Trophoblast cell (in vitro differentiated cells and primary cell): ENCODE measurements at places on chromosomes 7 and 10.

DNA sequence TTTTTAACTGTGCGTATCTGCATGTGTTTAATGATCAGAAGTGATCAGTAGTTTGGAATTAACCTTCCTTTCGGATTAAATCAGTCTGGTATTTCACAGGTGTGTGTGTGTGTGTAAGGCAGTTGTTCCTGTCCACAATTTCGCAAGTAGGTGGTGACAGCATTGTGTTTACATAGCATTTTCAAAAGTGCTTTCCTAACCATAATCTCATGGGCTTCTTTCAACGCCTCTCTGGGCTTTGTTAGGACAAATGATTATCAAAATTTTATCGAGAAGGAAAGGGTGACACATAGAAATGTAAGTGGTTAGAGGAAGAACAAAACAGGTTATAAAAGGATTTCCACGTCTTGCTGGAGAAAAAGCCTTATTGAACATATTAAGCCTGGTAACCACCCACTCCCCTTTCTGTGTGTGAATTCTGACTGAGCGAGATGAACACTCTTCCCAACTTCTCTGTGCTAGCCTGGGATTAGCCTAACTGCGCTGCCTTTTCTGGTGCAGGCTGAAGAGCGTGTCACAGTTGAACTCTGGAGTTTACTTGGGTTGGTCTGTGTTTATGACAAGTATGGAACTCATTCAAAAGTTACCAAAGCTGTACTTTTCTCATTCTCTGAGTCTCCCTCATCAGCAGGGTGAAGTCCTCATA is 292.3 kb upstream of the PITRM1 start:
- peaks cover 26% of the 10 kb centered on the region for H3K4me1 ChIP-seq
- no peak overlapping the region for H3K27ac ChIP-seq
- H3K4me3 ChIP-seq, result no peak overlapping the region
- H3K27me3 ChIP-seq, result no peaks in the 10 kb centered on the region

DNA sequence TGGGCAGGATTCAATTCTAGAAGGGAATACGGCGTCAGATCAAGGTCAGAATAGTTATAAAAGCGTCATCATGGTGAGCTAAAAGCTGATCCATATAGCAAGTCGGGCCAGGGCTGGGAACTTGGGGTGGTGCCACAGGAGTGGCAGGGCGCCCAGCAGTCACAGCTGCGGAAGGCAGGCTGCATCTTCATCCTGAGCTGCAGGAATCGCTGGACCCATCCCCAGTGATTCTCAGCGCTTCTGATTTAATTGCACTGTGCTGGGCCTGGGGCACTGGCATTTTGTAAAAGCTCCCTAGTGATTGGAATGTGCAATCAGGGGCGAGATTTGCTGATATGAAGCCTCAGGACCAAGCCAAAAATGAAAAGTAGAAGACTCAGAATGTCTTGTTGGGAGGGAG is 135.3 kb downstream of the CTTNBP2 start:
- no peak overlapping the region for H3K27ac ChIP-seq
- H3K27me3 ChIP-seq, result no peaks in the 10 kb centered on the region
- no peak for DNase-seq
- H3K4me3 ChIP-seq, result no peak overlapping the region
- H3K36me3 ChIP-seq, result peaks cover 16% of the 10 kb centered on the region

- H3K36me3 ChIP-seq, result no peaks in the 10 kb centered on the region
- no peak overlapping the region for H3K4me3 ChIP-seq
- DNase-seq, result no peak
- no peaks in the 10 kb centered on the region for H3K27me3 ChIP-seq
Measured at GRCh38 chr10:99041468-99041867, 194.2 kb downstream of the HPSE2 start.

DNA sequence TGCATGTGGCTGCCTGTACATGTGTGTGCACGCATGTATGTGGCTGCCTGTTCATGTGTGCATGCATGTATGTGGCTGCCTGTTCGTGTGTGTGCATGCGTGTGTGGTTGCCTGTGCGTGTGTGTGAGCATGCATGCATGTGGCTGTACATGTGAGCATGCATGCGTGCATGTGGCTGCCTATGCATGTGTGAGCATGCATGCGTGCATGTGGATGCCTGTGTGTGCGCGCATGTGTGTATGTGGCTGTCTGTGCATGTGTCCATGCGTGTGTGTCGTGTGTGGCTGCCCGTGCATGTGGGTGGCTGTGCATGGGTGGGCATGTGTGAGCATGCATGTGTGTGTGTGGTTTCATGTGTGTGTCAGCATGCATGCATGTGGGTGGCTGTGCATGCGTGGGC is 218.3 kb downstream of the ELFN1 start:
- DNase-seq, result no peak
- H3K4me3 ChIP-seq, result peak overlapping the region; percentile 34
- H3K36me3 ChIP-seq, result peaks cover 10% of the 10 kb centered on the region
- no peak overlapping the region for H3K27ac ChIP-seq
- H3K4me1 ChIP-seq, result peaks cover 12% of the 10 kb centered on the region

GRCh38 chr10:31926765-31927564 is 1.7 kb downstream of the ARHGAP12 start:
- no peaks in the 10 kb centered on the region for H3K27me3 ChIP-seq
- peak overlapping the region; percentile 36 for H3K4me3 ChIP-seq
- no peaks in the 10 kb centered on the region for H3K36me3 ChIP-seq

DNA sequence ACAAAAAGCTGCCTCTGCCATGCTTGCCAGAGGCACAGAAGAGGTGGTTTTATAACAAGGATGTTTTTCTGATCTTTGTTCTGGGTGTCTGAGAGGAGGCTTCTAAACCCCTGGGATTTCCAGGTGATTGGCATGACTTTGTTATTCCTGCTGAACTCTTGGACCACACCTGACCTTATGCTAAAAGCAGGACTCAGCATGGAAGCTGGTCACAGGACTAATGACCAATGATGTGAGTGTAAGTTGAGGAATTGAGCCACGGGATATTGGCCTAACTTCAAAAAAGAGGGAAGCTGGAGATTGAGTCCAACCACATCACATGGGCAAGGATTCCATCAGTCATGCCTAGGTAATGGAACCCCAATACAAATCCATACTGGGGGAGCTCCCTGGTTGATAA is 437.9 kb downstream of the POM121L12 start:
- no peak for DNase-seq
- H3K36me3 ChIP-seq, result no peaks in the 10 kb centered on the region
- no peaks in the 10 kb centered on the region for H3K4me1 ChIP-seq
- H3K4me3 ChIP-seq, result no peak overlapping the region

GRCh38 chr10:10092581-10092980 is 925.1 kb upstream of the CELF2 start:
- H3K4me3 ChIP-seq, result no peak overlapping the region
- no peak for DNase-seq
- H3K4me1 ChIP-seq, result no peaks in the 10 kb centered on the region
- H3K36me3 ChIP-seq, result no peaks in the 10 kb centered on the region
- H3K27me3 ChIP-seq, result no peaks in the 10 kb centered on the region
- H3K27ac ChIP-seq, result no peak overlapping the region

DNA sequence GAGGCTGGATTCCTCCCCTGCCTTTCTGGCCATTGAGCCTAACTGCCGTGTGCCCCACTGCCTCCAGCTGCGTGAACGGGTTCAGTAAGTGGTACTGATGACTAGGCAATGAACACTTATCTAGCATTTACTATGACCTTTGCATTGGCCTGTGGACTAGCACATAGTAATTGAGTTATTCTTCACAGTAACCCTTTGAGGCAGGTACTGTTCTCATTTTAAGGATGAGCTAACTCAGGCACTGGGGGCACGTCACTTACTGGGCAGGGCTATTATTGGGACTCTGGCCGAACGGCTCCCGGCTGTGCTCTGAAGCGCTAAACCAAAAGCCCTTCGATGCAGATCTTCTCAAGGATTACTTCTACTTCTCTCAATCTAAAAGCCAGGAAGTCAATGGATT is 38.3 kb downstream of the WIPF3 start:
- H3K27ac ChIP-seq, result no peak overlapping the region
- no peak overlapping the region for H3K4me3 ChIP-seq
- peaks cover 2% of the 10 kb centered on the region for H3K4me1 ChIP-seq
- H3K36me3 ChIP-seq, result no peaks in the 10 kb centered on the region
- DNase-seq, result no peak

DNA sequence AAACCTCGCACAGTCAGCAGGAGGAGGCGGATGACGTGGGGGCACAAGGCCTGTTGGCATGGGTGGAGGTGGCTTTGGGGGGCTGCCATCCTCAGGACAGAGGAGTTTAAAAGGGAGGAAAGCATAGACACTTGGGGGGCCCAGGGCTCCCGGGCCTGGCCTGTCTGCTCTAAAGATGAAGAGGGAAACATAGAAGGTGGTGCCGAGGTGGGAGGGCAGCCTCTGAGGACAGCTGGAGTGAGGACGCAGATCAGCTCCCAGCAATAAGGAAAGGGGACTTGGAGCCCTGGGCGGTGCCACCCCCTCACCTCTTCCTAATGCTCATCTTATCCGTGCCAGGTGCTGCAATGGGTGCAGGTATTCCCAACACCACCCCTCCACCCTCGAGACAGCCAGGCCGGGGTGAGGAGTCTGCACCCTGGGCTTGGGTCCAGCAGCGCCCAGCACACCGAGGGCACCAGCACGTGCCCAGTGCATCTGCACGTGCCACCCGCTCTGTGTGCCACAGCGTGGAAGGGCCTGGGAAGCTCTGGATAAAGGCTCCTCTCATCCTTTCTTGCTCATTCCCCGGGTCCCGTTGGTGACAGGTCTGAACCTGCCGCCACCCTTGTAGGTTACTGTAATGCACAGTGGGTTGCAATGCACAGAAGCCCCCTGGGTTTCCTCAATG is 566.0 kb upstream of the FOXK1 start:
- H3K36me3 ChIP-seq, result peaks cover 10% of the 10 kb centered on the region
- no peaks in the 10 kb centered on the region for H3K27me3 ChIP-seq

DNA sequence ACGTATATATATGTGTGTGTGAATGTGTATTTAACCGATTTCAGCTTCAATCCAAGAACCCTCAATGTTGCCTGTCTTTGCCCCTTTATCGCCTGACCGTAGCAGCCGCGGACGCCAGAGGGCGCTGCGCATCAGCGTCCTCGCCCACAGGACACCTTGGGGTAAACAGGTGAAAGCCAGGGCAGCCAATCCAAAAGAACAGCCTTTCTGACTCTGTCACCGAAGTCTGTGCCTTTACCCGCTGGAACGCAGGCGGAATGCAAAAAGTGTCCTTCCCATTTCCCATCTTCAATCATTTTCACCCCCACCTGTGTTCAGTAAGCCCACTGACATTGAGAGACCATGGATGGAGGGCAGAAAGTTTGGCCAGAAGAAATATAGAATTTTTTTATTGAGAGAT is 3.6 kb downstream of the NXPH1 start:
- DNase-seq, result peak; percentile 72
- peaks cover 70% of the 10 kb centered on the region for H3K27me3 ChIP-seq
- no peaks in the 10 kb centered on the region for H3K36me3 ChIP-seq
- H3K4me1 ChIP-seq, result peaks cover 13% of the 10 kb centered on the region

GRCh38 chr10:97333601-97334369 is 744 bp downstream of the FRAT2 start:
- DNase-seq, result peak; percentile 76
- H3K27ac ChIP-seq, result peak overlapping the region; percentile 21
- H3K27me3 ChIP-seq, result no peaks in the 10 kb centered on the region
- peaks cover 16% of the 10 kb centered on the region for H3K4me1 ChIP-seq
